ENCODE measurements at places on chromosomes 7 and 10.

- no peak for DNase-seq
Measured at GRCh38 chr7:34389332-34390078, 268.5 kb upstream of the NPSR1 start.

DNA sequence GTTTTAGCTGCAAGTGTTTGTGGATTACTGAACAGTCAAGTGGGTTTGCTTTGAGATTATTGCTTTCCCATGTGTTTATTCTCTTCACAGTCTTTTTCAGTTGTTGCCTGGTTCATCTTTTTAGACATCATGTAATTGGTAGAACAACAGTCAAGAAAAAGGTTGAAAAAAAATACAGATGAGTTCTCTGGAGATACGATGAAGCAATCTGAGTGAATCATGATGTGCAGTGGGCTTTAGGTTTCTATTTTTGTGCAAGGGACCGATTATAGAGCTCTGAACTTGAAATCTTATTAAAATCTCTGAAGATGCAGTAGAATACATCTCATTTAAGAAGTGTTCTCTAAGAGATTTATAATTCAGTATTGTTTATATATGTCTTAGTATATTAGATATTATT is 145.7 kb downstream of the SDK1 start:
- no peak for DNase-seq

- no peak for DNase-seq
Measured at GRCh38 chr10:52400562-52400961, 86.5 kb downstream of the DKK1 start.

DNA sequence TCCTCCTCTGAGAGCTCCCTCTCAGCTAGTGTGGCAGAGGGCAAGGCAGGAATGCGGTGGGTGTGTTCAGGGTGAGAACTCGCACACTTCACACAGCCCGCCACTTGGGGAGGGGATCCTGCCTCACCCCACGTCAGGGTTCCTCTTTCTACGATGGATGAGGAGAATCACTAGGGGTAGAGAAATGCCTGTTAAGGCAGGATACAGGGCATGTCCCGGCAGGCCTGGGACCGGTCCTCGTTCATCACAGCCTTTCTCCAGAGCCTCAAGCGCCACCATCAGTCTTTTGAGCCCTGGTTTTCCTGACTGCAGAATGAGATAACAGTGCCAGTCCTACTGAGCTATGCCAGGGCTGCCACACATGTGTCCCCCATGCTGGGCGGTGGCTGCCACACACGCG is 546.7 kb upstream of the ADARB2 start:
- DNase-seq: no peak

DNA sequence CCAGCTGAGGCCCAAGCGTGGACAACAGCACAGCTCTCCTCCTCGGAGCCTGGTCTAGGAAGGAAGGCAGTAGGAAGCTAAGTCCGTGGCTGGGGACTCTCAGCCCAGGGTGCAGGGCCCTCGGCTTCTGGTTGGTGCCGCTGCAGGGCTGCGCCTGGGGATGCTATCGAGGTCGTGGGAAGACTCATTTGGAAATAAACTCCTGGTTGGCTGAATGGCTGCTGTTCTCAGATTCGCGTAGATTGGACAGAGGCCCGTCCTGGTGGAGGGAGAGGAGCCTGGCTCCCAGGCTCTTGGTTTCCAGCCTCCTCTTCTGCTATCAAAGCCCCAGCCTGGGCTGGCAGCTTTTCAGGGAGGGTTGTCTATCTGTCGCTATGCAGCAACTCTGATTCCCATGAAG is 152.6 kb upstream of the FZD8 start:
- no peak for DNase-seq

GRCh38 chr7:121286742-121287734 is 41.8 kb upstream of the WNT16 start:
- DNase-seq: no peak

GRCh38 chr10:129101232-129101980 is 365.6 kb upstream of the MGMT start:
- no peak for DNase-seq

- DNase-seq: no peak
Measured at GRCh38 chr7:159271781-159272180, 127.1 kb upstream of the VIPR2 start.

DNA sequence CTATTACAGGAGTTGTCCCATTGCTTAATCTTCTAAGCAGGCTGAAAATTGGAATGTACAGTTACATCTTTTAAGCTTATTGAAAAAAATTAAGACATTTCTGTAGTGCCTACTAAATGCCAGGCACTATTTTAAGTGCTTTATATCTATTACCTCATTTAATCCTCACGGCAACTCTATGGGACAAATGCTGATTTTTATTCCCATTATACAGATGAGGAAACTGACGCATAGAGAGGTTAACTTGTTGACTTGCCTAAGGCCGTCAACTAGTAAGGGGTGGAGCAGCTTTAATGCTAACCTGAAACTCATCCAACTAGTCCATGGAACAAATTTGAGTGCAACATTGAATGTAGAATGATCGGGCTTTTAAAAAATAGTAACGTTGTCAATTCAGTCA is 2.5 kb downstream of the ZKSCAN1 start:
- DNase-seq: no peak

All from CD4-positive, alpha-beta T cell (primary cell).